ENCODE measurements at places on chromosomes 3 and 15.

DNA sequence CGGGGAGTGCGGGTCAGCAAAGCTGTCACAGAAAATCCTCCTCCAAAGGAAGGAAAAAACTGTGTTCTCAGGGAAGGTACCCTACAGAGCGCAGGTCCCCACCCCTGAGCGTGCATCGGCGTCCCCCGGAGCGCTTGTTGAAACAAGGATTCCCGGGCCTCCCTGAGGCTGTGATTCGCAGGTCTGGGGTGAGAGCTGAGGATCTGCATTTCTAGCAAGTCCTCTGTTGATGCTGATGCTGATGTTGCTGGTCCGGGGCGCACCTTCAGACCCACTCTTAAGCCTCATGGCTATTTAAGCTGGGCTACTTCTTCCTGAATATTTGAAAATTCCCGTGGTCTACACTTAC is 226.2 kb upstream of the IGF1R start:
- ATAC-seq, result peak; percentile 13

DNA sequence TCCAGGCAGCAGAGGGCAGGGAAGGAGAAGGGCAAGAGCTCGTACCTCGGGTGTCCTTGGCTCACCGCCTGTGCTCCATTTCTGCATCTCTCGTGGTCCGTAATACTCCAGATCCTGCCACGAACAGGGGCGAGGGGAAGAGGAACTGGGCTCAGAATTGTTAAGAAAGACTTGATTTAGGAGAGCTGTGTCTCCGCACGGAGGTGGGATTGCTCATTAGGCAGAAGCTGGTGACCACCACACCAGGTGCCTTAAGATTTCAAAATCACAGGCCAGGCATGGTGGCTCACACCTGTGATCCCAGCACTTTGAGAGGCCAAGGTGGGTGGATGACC is 37.2 kb upstream of the BDH1 start:
- no peak for ATAC-seq

- ATAC-seq, result peak; percentile 69
These were observed 531.9 kb downstream of the AGBL1 start for GRCh38 chr15:86611417-86612040.

DNA sequence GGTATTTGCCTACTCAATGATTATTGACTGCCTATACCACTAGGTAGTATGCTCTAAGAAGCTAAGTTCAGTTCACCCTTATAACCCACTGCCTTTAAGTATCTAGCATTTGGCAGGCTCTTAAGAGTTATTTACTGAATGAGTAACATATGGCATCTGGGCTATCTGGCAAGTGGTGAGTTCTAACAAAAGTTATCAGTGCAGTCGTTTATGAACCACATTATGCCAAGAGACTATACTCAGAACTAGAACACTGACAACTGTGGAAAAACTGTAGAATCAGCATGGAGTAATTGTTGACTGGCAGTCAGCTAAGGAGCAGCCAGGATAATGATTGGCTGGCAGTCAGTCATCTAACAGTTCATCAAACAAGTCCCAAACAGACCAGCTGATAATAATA is 25.8 kb downstream of the RAF1 start:
- ATAC-seq, result peak; percentile 77

GRCh38 chr3:194938845-194939531 is 253.3 kb downstream of the FAM43A start:
- no peak for ATAC-seq

- peak; percentile 89 for ATAC-seq
These were observed 93.0 kb downstream of the PGPEP1L start for GRCh38 chr15:98914626-98915025.

DNA sequence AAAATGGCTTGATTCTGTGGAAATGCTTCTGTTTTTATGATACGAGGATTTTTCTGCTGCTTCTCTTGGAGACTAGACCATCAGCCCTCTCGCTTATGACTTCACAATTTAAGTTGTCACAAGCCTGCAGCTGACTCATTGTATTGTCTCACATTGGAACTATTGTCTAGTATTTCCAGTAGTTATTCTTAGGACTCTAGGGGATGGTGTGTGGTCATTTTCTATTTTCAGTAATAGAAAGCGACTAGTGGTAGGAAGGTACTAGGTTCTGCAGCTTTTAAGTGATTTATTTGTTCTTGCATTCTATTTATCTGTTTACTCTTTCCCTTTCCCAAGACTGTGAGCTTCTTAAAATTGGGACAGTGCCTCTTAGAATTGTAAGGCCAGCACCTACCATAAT is 66.3 kb upstream of the CRTC3 start:
- ATAC-seq, result peak; percentile 75

GRCh38 chr15:89184886-89185526 is 36.4 kb downstream of the RLBP1 start:
- no peak for ATAC-seq

Measured in SK-N-SH treated with all-trans-retinoic acid at 6 μM for 48 hours (cell line).